ENCODE measurements at places on chromosomes 7 and 10. TPM values are rescaled to one million over a fixed set of nuclear protein-coding genes. Genes with fewer than 3 reads are reported as not detected.
A peak's percentile ranks its signal among the peaks of the same experiment; 100 is the strongest.

DNA sequence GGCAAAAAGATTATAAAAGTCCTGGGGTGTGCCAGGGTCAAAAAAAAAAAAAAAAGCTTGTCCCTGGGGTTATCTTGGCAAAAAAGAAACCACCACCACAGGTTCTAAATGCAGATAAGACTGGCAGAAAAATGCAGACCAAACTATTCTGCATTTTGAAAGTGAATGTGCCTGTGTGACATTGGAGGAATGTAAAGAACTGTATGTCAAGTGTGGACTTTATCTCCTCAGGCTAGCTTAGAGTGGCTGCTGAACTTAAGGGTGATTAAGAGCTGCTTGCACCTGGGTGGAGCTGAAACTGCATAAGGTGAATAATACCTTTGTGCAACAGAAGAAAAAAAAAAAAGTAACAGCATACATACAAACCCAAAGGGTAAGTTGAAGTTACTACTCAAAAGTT is 1.3 kb upstream of the NAPEPLD start:
- DNase-seq: no peak

The INMT gene
- total RNA-seq: 0.66 TPM

DNA sequence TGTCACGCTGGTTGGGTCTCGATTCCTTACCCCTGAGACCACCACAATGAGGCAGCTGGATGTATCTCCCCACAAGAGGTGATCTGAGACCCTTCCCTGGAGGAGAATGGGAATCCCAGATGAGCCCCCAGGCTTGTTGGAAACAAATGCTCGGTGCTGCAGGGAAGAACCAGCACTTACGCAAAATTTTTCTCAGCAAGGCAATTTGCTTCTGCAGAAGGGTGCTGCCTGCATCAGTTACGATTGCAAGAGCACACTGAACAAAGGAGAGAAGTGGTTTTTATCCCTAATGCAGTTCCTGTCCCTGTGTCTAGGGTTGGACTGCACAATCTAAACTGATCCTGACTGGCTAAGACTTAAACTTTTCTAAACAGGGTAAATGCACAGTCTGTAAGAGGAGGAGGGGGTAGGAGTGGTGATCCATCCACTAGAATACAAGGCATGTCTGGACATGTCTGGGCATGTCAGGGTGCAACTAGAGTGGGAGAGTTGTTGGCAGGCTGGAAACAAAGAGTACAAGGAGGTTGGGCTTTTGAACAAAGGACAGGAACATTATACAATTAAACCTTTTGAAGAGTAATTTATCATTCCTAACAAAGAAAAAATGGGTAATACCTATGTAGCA is 114.9 kb upstream of the FAM3C start:
- DNase-seq: no peak

GRCh38 chr10:60534761-60535389 is 145.2 kb upstream of the ANK3 start:
- no peak for DNase-seq

DNA sequence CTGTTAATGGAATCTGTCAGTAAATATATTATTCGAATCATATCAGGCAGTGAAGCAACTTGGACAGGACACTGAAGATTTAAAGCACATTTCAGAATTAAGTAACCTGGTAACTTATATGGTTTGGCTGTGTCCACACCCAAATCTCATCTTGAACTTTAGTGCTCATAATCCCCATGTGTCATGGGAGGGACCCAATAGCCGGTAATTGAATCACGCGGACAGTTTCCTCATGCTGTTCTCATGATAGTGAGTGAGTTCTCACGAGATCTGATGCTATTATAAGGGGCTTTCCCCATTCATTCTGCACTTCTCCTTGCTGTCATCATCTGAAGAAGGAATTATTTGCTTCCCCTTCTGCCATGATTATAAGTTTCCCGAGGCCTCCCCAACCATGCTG is 83.2 kb upstream of the COL1A2 start:
- no peak for DNase-seq

The LLCFC1 gene
- not detected for total RNA-seq

GRCh38 chr7:65731562-65732035 is 141.3 kb upstream of the VKORC1L1 start:
- no peak for DNase-seq

- peak; percentile 4 for DNase-seq
These were observed 231.1 kb upstream of the ADARB2 start for GRCh38 chr10:1968257-1969033.

DNA sequence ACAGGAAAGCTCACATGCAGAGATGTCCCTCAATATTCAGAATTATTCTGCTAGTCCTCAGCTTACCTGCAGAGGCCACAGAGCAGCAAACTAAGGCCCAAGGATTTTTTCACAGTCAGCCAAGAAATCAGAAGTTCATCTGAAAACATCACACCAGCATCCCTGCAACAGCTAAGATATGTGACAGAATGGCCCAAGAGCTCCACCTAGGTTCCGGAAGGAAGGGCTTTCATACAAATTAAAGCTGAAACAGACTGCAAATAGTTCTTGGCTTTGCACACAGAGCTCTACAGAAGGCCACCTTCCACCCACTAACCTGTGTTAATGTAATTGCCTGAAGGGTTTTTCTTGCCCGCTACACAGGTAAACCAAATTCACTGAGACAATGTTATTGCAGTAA is 438.8 kb upstream of the C7orf33 start:
- DNase-seq: no peak

- DNase-seq: peak; percentile 60
These were observed 2.1 kb upstream of the BNIP3 start for GRCh38 chr10:131983780-131984179.

The TSPAN12 gene
- 13.3 TPM for total RNA-seq

DNA sequence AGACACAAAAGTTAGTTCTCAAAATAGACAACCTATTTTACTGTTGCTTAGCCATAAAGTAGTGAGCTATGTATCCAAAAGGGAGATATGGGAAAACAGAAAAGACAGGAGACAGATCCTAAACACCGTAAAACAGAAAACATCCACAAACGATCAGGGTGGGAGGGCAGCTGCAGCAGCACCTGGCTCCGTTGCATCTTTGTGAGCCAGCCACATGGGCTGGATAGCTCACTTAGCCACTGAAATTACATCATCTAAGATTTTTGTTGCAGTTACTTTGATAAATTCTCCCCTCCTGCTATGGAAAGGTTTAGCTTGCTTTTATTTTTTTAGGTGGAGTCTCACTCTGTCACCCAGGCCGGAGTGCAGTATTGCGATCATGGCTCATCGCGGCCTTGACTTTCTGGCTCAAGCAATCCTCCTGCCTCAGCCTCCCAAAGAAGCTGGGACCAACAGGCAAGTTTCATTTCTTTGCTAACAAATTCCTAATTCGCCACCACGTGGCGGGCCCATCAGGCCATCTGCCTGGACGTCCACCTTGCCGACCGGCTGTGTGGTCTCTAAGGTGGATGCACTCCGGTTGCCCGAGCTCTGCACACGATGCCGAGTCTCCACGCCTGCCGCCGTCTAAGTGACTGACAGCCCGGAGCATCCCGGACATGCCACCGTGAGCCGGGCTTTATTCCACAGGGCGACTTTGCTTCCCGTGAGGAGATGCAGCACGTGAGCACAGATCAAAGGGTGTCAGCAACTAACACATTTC is 159.8 kb downstream of the DIP2C start:
- no peak for DNase-seq

DNA sequence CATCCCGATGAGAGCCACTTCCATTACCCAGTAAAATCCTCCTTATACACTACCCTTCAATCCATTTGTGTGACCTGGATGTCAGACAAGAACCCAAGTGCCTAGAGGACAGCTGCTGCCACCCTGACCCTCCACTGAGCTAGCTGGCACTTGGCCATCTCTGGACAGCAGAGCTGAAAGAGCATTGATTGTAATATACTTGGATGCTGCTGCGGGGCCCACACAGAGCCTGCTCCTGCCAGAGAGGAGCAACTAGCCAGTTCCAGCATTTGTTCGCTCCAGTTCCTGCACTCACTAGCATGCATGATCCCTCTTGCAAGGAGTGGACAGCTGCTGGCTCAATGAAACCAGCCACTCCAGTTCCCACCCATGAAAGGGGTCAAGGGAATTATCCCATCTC is 8.4 kb upstream of the TMEM254 start:
- DNase-seq: no peak

DNA sequence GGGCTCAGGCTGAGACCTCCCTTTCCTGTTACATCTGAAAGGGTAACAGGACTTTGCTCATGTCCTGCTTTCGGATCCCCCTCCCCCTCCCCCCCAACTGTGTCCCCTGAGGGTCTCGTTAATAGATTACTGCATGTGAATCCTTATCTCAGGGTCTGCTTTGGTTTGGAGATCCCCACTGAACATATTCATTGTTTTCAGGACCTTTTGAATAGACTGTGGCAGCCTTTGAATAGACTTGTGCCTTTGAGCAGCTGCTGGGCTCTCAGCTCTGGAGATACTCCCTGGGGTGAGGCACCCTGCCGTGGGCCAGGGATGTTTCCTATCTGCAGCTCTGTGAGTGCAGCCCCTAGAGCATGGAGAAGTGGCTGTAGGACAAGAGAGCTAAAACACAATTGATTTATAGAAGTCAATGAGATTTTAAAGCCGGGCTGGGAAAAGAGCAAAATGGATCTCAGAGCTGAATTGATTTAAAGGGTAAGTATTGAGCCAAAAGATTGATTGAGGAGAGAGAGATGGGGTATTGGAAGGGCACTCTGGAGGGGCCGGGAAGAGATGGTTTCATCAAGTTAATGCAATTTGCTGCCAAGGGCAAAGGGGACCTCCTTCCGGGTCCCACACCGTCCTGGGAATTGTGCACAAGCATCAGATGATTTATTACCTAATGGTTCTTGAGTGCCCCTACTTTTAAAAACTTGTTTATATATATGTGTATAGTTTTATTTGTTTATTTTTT is 9.9 kb downstream of the ARHGAP22 start:
- DNase-seq: no peak

- no peak for DNase-seq
These were observed 31.8 kb downstream of the AP3M1 start for GRCh38 chr10:74118804-74119203.

DNA sequence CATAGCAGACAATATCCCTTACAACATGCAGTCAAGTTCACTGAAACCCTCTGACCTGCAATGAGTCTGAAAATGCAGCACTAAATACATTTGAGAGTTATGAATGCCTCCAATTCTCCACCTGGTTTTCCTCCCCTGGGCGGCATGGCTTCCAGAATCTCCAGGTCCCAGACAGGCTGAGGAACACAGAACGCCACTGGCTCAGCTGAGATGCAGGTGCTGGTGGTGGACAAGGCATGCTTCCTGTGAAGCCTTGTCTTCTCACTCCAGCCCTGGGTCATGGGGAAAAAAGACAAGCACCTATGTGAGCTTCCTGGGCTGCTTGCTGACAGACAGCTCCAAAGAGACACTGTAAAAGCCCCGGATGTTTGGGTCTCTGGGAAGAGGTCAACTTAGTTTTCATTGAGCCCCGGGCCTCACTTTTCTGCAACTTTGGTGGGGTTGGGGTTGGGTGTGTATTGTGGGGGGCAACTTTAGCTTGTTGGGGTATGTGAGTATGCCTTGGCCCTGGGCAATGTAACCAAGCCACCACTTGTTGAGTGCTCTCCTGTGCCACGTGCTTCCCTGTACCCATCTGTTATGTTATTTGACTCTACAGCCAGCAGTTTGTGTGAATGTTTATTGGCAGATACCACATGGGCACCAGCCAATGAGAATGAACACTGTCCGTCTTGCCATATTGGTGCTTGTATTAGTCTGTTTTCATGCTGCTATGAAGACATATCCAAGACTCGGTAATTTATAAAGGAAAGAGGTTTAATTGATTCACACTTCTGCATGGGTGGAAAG is 127.8 kb downstream of the EMX2 start:
- DNase-seq: no peak

The NEUROD6 gene
- total RNA-seq: not detected

DNA sequence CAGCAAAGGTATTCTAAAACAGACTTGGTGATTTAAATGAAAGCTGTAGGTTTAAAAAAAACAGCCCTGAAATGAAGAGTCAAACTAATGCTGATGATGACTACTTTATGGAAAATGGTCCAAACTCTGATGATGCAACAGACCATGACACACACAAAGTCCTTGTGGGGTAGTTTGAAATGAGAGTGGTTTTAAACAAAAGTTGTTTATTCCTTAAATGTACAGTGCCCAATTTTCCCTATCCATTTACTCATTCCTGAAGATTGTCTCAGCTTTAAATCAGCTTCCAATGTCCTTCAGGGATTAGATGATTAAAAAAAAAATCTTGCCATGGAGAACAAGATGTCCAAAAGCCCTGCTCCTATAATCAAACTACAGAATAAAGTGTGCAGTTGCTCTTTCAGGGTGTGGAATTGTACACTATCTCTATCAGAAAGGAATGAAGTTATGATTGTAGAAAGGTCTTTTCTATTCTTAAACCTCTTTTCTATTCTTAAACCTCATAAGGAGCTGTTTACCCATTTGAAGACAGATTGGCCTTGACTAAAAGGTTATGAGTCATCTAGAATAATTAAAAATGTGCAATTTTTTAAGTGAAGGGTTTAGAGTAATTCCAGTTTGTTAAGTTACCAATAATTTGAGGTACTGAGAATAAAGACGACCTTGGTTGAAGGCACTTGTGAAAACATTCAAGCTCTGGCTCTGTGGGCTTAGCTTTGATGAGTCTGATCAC is 70.2 kb upstream of the ITGA8 start:
- DNase-seq: peak; percentile 52

The ELFN1 gene
- total RNA-seq: 0.37 TPM

GRCh38 chr10:96270571-96270970 is 798 bp downstream of the BLNK start:
- no peak for DNase-seq

The TLL2 gene
- total RNA-seq: 0.31 TPM

- DNase-seq: peak; percentile 41
These were observed 1214.1 kb downstream of the SORCS1 start for GRCh38 chr10:105950410-105950809.

DNA sequence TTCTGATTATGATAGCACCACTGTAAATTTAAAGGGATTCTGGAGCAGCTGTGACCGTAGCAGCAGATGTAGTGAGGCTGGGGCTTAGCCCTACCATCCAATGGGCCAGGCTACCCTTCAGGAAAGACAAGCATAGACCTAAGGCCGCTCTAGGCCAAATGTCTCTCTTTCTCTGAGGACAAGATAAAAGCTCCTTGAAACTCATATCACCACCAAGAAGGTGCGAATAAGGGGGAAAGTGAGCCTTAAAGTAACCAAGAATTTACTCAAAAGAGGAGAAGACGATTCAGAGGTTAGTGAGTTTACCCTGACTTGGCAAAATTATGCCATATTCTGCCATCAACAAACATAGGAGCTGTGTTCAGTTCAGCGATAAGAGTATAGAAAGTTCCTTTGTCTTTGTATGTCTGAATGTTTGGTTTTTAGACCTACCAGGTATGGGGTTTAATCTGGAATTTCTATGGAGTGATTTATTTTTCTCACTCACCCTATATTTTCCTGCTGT is 79.8 kb downstream of the PFKFB3 start:
- DNase-seq: no peak

The OGDHL gene
- total RNA-seq: 0.37 TPM

DNA sequence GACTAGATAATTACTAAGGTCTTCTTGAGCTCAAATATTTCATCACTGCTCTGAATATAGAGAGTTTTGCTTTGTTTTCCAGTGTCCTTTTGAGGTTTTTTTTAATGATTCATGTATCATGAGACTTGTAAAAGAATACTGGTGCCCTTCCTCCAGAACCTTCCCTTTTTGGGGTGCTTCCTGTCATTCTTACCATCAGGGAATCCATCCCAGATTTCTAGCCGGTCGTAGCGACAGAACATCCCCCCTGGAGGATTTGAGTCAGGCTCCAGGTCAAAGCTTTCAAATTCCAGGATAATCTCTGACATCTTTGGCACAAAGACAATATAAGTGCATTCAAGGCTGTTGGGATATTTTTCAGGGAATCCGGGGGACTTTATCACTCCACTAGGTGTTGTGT is 71.0 kb downstream of the NRP1 start:
- DNase-seq: no peak

GRCh38 chr7:115654384-115655214 is 376.0 kb downstream of the TFEC start:
- no peak for DNase-seq

GRCh38 chr7:154914308-154914995 is 88.5 kb downstream of the PAXIP1 start:
- no peak for DNase-seq
